Epithelial cell of prostate (primary cell): ENCODE measurements at places on chromosomes 5 and 9.

GRCh38 chr9:90848866-90849265, 47.2 kb downstream of the SYK start:
- DNase-seq = no peak

DNA sequence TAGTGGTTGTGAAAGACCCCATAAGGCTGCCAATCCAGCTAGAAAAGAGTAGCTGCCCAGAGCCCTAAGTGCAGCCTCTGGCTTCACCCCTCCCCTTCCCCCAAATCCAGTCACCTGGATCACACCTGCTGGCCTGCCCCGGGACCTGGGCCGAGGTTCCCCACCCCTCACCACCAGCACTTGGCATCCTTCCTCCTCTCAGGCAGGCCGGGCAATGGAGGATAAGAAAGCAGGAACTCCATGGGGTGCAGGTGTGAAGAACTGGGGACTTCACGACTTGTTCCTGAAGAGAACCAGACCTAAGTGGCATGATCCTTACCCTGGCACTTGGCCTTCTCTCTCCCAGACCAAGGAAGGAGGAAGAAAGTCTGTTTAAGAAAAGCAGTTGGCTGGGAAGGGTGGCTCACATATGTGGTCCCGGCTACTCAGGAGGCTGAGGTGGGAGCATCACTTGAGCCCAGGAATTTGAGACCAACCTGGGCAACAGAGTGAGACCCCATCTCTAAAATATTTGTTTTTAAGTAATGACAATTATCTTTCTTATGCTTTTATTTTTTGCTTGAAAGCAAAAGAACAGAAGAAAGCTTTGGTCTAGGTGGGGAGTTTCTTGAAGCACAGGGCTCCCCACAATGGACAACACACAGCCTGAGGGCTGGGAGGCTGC, 131.1 kb downstream of the PAX5 start:
- no peak for DNase-seq

DNA sequence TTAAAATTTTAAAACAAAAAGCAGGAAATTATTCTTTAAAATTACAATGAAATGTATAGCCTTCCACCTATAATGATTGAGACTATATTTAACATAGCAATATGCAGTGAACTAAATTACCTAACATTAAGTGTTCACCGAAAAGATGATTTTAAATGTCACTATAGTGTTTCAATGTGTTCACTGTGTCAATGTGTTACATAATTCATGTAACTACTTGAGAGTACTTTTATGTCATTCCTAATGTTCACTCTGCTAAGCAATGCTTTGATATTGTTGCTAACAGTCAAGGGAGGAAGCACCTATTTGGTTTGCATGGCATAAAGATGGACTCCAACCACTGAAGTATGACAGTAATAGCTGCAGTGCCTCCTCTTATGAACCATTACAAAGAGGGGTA, 629.8 kb upstream of the C9orf72 start:
- no peak for DNase-seq

- DNase-seq = no peak
These were observed 39.7 kb upstream of the SPRY4 start for GRCh38 chr5:142364251-142365145.

GRCh38 chr9:89941875-89942274, 337.1 kb downstream of the GADD45G start:
- peak; percentile 89 for DNase-seq

DNA sequence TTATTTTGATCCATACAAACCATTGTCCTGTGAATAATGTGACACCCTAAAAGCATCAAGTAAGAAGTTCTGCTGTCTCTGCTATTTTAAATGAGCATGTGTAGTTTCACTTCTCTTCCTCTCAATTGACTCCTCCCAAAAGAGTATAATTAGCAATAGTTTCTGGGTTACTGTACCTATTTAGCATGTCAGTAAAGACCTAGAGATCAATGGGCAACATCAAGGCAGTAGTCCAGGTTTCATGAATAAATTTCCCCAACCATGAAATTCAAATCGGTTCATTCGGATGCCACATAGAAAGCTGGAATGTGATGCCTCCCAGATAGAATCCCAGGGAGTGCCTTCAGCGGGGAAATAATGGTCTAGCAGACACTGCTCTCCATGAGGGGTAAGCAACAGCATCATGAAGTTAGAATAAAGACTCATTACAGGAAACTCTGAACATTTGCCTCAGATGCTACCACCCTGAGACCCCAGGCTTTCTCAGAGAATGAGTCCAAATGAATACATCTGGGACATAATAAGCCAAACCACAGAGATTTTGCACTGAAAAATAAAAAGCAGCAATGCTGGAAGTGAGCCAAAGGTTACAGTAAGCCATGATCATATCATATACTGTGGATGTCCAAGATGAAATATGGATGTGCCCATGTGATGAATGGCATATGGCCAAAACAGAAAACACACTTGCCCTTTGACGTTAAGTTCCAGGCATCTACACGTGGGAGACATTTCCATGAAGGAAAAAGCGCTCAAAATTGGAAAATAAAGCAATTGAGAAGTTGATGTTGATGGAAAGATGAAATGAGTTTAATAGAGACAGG, 1107.0 kb upstream of the SEMA6A start:
- DNase-seq = no peak

DNA sequence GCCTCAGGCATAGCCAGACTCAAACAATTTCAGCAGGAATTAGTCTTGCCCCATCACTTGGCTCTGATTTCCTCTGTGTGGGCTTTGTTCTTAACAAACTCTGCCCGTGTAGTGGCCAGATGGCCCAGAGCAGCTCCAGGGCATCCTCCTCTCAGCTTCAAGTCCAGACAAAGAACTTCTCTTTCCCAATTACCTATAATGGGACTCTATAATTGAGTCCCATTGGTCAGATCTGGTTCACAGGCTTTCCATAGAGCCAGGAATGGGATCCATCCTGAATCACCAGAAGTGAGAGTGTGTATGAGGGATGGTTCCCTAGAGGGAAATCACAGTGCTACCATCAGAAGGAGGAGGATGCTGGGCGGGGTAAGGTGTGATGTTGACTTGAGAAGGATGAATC, 515.8 kb downstream of the KIF4B start:
- peak; percentile 78 for DNase-seq

DNA sequence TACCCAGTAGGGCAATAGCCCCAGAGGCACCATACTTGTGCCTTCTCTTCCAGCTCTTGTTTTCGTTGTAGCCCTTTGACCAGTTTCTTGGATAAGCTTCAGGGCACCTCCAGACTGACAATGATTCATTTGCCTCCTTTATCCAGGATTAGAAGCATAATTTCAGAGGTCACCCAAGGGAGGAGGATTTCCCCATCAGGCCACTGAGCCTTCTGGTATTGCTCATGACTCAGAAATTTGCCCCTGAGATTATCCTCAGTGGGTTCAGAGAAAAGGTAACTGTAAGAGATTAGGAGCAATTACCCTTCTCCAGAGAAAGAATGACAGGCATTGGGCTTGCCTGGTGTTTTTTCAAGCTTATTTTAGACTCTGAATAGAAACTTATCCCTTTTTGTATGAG, 147.9 kb downstream of the MSX2 start:
- no peak for DNase-seq

GRCh38 chr9:126393876-126394275, 67.2 kb downstream of the MVB12B start:
- no peak for DNase-seq

DNA sequence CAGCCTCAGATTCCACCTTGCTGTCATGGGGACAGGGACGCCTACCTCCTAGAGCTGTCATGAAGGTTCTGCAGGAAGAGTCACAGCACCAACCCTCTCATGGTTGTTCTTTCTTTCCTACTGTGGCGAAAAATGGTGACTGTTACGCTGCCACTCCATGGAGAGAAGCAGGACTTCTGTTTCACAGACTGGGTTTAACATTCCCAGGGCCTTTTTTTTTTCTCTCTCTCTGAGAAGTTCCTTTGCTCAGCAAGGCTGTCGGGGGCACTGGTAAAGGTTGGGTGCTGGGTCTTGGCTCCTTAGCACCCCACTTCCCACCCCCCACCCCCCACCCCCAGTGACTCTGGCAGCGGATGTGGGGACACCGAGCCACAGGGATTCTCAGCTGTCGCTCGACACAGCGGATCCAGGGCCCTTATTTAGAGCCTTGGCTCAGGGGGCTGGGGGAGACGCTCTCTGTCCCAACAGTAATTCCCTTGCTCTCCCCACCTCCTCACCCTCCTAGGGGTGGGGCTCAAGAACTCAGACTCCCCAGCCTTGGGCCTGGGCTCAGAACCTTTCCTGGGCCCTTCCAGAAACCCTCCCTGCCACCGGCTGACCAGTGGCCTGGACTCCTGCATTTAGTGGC, 34.4 kb downstream of the DUSP1 start:
- no peak for DNase-seq

DNA sequence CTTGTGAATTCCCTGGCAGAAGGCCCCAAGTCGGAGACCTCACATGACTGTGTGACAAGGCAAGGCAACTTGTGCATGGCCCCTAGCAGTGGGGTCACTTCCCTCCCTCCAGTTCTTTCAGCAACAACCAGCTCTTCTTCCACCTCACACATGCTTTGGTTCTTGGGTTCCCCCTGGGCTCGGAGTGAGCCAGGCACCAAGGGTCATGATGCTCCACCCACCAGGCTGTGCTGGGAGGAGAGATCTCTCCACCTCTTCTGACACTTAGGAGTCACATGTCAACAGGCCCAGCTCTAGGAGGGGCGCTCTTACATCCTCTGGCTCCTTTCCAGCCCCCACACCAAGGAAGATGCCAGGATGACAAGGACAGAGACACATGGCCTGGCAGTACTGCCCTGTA, 56.7 kb downstream of the CDH6 start:
- no peak for DNase-seq

DNA sequence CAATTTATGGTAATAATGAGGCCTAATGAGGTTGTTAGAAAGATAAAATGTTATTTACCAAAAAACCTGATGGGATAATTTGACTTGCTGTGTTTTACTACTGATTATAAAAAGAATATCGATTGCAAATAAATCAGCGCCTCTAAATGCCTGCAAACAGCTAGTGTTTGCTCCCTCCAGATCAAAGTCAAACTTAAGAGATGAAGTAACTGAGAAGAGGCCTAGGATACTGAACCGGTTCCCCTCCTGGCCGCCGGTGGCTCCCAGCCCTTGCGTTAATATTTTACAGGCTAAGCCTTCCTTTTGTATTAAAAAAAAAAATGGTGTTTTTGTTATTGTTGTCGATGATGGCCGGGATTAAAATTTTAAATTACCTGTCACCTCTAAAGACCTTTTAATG, 2.6 kb downstream of the IRX1 start:
- no peak for DNase-seq

- DNase-seq = no peak
These were observed 45.9 kb downstream of the COL23A1 start for GRCh38 chr5:178544166-178544834.

DNA sequence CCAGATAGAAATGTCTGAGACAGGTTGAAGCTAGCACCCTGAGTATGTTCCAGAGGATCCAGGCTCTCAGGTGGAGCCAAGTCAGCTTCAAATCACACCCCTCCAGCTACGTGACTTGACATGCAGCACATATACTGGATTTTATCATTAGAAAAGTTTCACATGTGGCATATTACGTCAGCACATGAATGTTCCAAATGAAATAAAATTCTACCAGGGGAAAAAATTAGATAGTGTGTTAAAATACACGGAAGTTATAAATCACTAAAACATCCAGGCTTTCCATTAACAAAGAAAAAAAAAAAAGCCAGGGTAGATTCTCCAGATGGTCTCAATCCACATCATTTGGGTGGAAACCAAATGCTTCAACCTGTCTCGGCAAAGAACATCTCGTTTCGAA, 251.6 kb downstream of the MPDZ start:
- no peak for DNase-seq

- DNase-seq = no peak
These were observed 79.3 kb upstream of the ITGA1 start for GRCh38 chr5:52708463-52708862.
